NCI-H226 (cell line): ENCODE measurements at places on chromosomes 6 and 20.

DNA sequence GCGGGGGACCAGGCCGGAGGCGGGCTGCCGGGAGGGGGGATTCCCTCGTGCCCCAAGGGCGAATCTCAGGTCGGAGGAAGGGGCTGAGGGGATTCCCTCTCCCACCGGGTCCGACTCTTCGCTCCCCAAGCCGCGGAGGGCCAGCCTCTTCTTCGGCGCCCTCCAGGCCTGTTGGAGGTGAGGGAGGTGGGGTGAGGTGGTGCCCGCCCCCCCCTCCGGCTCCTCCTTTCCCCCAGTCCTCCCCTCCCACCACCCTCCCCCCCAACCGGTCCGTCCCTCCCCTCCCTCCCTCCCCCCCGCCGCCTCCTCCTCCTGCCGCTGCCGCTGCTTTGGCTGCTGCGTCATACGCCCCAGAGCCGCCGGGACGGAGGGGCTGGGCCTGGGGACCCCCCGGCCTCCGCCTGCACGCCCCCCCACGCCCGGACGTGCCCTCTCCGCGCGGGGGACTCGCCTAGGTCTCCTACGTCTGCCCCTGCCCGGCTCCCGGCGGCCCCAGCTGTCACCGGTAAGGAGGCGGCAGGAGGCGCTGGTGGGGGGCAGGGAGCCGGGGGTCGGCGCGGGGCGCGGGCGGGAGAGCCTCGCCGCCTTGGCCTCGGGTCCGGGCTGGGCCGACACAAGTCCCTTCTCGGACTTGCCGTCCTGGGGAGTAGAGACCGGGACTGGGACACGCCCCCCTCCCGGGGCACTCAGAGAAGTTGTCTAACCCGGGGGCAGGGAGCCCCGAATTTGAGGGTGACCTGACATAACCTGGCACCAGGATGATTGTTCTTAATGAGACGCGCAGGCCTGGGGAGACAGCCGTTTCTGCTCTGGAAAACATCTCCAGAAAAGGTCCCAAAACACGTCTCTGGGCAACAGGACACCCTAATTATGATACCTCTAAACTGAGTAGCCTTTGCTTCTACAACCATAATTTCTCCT, at the start of gene PHF1:
TSS of gene PHF1 (plus strand) at position 304 of the 921 bp plus-strand sequence. CDS start 1,250 bp downstream, outside the sequence.
- DNase-seq: peak; percentile 60

- peak; percentile 14 for DNase-seq
Measured at GRCh38 chr6:57021086-57021720, 25.3 kb upstream of the KIAA1586 start.

DNA sequence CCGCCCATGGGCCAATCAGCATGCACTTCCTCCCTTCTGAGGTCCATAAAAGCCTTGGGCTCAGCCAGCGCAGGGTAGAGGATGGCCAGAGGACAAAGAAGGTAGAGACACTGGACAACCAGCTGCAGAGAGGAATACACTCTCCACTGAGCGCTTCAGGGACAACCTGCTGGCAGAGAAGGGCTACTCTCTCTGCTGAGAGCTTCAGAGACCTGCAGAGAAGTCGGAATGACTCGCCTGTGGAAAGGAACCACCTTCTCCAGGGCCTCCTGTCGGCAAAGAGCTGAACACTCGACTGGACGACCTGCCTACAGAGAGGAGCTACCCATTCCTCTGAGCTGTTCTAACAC, 31.4 kb upstream of the SLA2 start:
- DNase-seq: no peak

- DNase-seq: no peak
Measured at GRCh38 chr6:19502301-19502700, 334.9 kb upstream of the ID4 start.

GRCh38 chr6:12548526-12548925, 168.0 kb upstream of the PHACTR1 start:
- peak; percentile 61 for DNase-seq
